SK-MEL-5 (cell line): ENCODE measurements at places on chromosomes 1 and 21. TPM values are rescaled to one million over a fixed set of nuclear protein-coding genes. Genes with fewer than 3 reads are reported as not detected.

FOXO6 gene
- total RNA-seq = 0.18 and 0.24 TPM in 2 replicates

SLC25A33 gene
- 15.4 and 15.7 TPM in 2 replicates for total RNA-seq

GNAI3 gene
- 8.3 TPM in 2 replicates for total RNA-seq

RPTN gene
- not detected in 2 replicates for total RNA-seq

IL20 gene
- not detected in 2 replicates for total RNA-seq

KRTAP12-2 gene
- not detected in 2 replicates for total RNA-seq

OVAAL gene
- total RNA-seq = 23.6 and 25.8 TPM in 2 replicates

SERPINC1 gene
- not detected in 2 replicates for total RNA-seq

TAS1R2 gene
- total RNA-seq = not detected in 2 replicates

SASS6 gene
- total RNA-seq = 7.1 TPM in 2 replicates

ZSCAN20 gene
- 4.9 and 5.1 TPM in 2 replicates for total RNA-seq

WASF2 gene
- 9.7 and 11.0 TPM in 2 replicates for total RNA-seq
